ENCODE measurements at places on chromosomes 3 and 15. TPM values are rescaled to one million over a fixed set of nuclear protein-coding genes. Genes with fewer than 3 reads are reported as not detected.

- DNase-seq: no peak
These were observed at the start of gene HYAL2 for GRCh38 chr3:50322386-50323091. TSS of gene HYAL2 (minus strand) at chr3:50322745. CDS start at chr3:50320489, 2,256 bp downstream.

DNA sequence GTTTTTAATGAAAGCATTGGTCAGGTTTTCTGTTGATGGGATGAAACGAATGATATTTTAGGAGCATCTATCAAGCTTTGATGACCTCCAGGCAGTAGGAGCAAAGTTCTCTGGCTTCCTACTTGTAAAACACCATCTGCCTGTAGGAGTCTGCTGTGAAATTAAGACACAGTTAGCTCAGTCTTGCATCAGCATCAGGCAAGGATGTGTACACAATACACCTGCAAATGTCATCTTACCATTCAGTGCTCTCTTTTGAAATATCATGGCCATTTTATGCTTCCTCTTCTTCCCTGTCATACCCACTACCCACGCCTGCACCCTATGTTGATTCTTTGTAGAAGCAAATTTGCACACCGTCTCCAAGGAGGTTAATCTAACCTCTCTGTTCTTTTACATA, 38.2 kb downstream of the B3GALNT1 start:
- no peak for DNase-seq

- DNase-seq: no peak
These were observed 11.8 kb upstream of the PP2D1 start for GRCh38 chr3:20023623-20024405.

CXCR6 gene
- not detected for total RNA-seq

Data from LHCN-M2 (cell line).